ENCODE measurements at places on chromosomes 16 and 17.

DNA sequence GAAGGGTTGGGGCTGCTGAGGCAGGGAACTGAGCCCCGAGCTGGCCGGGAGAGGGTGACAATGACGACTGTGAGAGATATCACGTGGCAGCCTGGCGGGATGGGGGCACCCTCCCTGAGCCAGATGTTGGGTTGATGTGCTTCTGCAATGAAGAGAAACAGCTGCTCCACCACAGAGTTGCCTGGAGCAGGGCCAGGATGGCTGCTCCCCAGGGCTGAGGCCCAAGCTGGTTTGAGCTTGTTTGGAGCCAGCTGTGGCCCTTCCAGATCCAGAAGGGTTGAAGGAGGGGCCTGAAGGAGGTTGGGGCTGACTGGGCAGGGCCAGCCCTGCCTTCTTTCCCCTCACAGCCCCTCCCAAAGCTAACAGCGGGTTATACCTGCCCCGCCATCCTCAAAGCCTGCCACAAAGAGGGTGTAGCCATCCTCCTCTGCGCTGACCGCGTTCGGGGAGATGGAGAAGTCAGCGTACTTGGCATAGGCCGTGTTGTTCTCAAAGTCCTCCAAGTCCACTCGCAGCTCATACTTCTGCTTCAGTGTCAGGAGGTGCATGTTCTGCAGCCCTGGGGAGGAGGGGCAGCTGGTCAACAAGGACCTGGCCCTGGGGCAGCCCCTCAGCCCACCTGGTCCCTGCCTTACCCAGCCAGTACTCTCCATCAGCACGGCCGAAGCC, 2.1 kb downstream of the MFAP4 start:
- no peak for DNase-seq

GRCh38 chr17:77646046-77646430, 312.5 kb upstream of the TNRC6C start:
- no peak for DNase-seq

GRCh38 chr17:44627513-44628242, 28.6 kb upstream of the MEIOC start:
- DNase-seq, result no peak

DNA sequence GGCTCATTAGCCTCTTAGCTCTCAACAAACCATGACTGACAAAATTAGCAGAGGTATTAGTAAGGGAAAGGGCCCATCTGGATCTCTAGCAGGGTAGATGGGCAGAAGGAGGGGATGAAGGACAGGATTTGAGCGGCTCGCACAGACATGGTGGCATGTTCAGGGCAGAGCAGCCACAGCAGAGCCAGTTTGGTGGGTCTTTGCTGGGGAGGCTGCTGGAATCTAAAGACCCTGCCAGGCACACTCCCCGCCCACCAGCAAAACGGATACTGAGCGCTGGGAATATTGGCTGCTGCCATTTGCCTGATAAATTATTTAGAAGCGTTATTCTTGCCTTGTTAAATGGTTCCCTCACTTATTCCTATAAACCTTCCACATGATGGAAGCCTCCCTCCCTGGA, 20.7 kb upstream of the NAT9 start:
- no peak for DNase-seq
